Hindlimb muscle (tissue), 1 donor: ENCODE measurements at places on chromosomes 5 and 9.

DNA sequence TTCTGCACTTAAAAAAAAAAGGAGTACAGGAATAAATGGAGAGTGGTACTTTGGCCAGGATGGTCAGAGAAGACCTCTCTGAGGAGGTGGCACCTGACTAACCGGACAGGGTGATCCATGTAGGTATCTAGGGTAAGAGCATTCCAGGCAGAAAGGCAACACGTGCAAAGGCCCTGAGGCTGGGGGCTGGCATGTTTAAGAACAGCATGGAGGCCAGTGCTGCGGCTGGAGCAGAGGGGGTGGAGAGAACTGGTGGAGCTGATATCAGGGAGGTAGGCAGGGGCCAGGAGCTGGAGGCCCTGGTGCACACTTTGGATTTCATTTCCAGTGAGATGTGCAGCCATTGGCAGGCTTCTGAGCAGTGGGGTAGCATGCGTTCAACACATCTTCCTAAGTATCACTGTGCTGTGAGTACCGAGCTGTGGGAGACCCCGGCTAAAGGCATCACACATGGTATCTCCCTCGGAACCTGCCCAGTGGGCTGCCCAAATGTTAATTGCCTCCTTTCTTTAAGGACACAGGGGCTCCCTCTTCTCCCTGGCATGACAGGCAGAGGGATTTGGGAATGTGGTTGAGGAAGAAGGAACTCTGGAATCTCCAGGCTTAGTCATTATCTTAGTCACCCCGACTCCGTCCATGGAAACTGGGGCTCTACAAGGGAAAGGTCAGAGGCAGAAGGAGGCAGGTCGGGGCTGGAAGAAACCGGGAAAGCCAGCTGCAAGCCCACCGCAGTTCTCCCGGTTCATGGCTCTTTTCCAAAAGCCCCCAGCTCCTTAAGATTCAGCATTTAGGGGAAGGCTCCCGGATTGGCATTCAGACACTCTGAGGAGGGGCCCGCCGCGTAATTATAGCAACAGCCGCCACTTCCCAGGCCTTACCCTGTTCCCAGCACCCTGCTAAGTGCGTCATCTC is 18.6 kb downstream of the SLC6A7 start:
- DNase-seq = no peak

DNA sequence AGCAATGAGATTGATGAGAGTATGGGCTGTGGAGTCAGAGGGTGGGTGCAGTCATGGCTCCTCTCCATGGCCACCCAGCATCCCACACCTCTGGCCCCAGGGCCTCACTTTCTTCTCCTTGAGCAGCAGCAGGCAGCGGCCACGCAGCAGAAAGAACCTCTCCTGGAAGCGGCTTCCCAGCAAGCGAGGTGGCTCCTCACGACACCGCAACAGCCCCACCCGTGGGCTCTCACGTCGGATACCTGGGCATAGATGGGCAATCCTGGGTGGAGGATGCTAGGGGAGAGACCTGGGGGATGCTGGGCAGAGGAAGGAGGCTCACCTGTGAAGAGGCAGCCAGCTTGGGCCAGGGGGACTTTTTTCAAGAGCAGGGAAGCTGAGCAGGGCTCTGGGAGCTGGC is 5.2 kb upstream of the FCHSD1 start:
- DNase-seq = no peak

DNA sequence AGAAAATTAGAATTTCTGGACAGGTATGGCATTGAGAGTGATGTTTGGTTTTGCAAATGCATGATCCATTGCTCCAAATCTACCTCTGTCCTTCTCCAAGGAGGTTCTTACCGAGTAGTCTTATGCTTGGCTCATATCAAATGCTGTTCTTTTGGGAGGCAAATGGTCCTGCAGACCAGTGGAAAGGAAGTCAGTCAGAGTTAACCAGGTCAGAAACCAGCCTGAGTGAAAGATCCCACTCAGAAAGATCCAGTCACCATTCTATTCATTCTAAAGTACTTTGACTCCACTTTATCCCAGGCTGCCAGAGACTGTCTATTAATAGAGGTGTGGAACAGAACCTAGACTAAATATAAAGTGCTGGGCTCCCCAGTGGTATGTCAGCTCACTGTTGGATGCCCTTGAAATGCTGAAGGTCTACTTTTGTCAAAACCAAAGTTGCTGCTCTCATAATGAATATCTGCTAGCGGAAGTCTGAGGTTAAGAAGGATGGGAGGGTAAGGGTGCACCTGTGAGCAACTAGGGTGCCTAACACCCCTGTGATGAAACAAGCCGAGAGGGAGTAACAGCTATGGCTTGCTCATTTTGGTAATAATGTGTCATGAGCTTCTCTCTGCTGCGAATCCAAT is 302.2 kb downstream of the ZNF608 start:
- no peak for DNase-seq

DNA sequence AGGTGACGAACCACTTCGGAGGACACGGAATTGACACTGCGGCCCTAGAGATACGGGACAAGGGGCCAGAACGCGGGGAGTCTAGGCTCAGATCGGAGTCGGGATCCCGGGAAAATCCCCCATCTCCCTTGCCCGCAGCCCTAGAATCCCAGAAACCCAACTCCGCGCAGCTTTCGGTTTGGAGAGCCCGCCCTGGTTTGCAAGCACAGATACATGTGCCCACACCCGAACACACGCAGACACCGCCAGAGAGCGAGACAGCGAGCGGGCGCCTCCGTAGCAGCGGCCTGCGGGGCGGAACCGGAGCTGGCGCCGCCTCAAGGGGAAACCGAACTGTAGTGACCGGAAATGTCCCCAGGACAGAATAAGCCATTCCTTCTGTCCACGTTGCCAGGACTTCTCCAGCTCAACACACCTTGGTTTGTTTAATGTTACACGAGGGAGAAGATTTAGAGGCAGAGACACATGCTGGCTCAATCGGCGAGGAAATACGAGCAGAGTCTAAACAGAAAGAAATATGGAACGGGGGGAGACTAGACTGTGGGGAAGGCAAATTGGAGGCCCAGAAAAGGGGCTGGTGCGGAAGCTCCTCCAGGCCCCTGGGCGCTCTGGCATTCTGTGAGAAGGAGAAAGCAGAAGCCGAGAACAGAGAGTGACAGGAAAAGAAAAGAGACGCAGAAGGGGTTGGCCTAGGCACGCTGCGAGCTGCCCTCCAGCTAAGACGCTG is 2.9 kb upstream of the PAX5 start:
- DNase-seq = peak; percentile 43

DNA sequence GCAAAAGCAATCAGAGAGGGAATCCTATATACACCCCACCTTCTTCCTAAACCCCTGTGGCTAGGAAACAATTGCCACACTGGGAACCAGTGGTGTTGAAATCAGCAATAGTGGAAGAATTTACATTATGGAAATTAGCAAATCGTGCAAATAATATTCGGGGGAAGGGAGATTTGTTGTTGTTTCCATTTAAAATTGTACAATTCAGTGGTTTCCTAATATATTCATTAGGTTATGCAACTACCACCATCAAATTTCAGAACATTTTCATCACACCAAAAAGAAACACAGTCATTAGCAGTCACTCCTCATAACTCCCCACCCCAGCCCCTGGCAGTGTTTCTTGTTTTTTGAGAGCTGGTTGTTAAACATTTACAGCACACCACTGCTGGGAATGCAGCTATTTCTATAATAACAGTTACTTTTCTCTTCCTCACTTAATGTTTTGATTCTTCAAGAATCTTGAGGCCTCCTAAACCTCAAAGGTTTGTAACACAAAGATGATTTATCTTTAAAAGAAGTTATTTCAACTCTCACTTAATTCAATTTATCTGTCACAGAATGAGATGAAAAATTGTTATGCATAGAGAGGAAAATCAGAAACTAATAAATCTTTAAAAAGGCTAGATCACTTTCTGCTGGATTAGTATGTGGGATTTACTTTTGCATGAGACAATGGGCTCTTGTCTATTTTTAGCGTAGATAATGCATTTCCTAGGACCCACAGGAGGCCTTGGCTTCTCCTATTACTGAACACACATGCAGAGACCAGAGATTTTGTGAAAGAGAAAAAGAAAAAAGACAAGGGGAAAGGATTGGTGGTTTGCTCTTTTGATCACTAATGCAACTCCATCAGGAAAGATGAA is 91.8 kb upstream of the DAPK1 start:
- DNase-seq = no peak

GRCh38 chr5:127699416-127699815 is 3.8 kb upstream of the CCDC192 start:
- DNase-seq = no peak

DNA sequence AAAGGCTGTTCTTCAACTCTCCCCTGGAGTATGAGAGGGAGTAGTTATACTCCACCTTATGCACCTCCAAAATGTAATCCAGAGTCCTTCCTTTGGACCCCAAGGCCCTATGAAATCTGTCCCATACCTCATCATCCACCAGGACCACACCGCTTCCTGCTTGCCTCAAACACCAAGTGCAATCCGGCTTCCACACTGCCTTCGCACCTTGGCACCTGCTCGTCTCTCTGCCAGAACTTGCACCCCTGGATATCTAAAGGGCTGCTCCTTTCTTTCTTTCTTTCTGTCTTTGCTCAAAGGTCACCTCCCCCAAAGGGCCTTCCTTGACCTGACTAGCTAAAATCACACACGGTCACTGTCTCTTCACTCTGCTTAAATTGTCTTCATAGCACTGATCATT is 63.9 kb upstream of the SHB start:
- no peak for DNase-seq

DNA sequence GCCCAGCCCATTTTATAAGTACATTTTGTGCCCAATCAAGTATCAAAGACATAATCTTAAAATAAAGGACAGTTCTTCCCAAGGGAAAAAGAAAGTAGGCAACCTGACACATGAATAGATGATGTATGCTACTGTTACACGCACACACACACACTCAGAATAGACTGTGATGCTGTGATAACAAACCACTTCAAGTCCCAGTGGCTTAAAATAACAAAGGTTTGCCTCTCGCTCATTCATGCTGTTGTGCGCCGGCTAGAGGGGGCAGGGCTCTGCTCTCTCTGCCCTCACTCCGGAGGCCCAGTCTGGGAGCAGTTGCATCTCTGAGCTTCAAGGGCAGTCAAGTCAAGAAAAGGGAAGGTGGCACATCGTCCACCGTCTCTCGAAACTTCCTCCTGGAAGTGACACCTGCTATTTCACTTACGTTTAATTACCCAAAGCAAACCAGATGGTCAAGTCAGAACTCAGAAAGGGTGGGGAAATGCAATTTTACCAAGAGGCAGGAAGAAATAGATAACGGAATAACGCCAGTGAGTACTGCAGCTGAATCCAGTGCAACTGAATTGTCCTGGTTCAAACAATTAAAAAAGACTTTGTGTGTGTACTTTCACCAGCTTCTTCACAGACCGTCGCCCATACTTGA is 43.3 kb downstream of the ANKRD33B start:
- DNase-seq = no peak

- peak; percentile 8 for DNase-seq
Observed at GRCh38 chr9:95981761-95982390, 106.4 kb downstream of the ERCC6L2 start.

DNA sequence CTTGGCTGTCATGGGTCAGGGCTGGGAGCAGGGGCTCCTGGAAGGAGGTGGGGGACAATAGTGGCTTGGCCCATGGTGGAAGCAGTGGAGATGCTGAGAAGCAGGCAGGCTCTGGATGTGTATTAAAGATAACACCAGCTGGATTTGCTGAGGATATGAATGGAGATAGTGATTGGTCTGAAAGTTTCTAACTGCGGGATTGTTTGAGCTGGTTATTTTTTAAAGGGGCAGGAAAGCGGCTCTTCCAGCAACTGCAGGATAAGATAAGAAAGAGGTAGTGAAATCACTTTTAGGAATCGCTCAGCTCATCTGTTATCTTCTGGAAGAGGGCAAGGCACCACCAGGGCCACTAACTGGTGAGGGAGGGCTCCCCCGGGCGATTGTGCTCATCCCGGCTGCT is 125.5 kb downstream of the TENT4A start:
- no peak for DNase-seq

GRCh38 chr5:132436936-132437335 is 53.6 kb downstream of the IRF1 start:
- no peak for DNase-seq

- no peak for DNase-seq
Observed at GRCh38 chr5:15683332-15683731, 183.4 kb downstream of the FBXL7 start.

DNA sequence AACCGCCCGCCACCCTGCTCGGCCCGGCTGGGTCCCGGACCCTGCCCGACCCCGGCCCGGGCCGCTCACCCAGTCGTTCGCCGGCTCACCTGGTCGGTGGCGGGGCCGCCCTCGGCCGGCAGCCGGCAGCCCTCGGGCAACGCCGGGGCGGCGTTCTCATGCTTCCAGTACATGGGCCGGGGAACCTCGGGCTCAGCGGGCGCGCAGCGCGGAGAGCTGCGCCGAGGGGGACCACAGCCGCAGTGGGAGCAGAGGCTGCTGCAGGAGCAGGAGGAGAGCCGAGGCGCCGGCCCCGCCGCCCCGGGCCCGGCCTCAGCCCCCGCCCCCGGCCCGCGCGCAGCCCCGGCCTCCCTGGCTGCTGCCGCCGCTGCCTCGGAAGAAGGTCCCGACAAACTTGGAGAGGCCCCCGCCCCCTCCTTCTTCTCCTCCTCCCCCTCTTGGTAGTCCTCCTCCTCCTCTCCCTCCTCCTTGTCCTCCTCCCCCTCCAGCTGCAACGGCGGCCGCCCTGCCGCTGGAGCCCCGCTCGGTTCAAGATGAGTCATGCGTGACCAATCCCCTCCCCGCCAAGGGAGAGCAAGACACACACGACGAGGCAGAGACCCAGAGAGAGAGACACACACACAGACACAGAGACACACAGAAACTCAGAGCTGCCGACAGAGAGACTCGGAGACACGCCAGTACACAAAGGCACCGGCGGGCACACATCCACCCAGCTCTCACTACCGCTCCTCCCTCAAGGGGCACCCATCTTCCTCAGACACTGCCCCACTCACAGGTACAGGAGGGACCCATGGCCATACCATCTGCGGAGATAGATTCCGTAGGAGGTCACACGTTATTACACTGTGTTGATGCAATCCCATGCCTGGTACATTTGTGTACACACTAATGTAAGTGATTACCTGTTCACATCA is at the start of gene LHX6:
LHX6 (minus strand) TSS at position 390 of the 917 bp plus-strand sequence; CDS start at position 173, 217 bp downstream.
- DNase-seq = no peak

DNA sequence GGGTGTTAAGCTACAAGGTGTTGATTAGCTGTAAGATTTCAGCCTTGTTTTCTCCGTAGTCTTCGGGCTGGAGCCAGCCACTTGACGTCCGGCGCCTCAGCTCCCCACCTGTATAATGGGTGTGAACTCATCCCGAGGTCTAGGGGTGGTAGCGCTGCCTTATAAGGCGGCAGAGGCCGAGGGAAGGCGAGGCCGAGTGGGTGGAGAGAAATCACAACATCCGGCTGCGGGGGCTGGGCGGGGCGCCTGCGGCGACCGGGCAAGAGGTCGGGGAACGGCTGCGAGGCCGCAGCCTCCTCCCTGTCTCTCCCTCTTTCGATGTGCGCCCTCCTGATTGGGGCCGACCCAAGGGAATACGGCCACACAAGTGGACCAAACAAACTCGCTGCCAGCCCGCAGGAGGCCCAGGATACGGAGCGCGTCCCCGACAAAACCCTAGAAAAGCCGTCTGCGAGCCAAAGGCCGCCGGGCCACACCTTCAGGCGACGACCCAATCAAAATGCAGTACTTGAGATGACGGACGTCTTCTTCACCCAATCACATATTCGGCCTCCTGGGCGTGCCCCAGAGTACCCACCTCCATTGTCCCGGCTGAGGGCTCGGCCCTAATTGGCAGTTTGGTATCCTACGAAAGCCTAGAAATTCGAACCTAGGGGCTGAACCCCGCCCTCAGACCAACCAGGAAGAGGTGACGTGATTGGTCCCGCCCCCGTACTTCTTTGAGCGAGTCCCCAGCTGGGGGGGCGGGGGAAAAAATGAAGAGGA is 493 bp upstream of the GRK6 start:
- peak; percentile 100 for DNase-seq
